ENCODE measurements at places on chromosomes 3 and 15.

GRCh38 chr3:113268311-113268710, 57.0 kb downstream of the BOC start:
- DNase-seq, result no peak

- DNase-seq, result no peak
Measured at GRCh38 chr15:77633913-77634265, 1.2 kb upstream of the LINGO1 start.

- DNase-seq, result no peak
Measured at GRCh38 chr3:30596152-30596551, 10.2 kb upstream of the TGFBR2 start.

- no peak for DNase-seq
Measured at GRCh38 chr15:75508840-75509532, 57.5 kb upstream of the SIN3A start.

DNA sequence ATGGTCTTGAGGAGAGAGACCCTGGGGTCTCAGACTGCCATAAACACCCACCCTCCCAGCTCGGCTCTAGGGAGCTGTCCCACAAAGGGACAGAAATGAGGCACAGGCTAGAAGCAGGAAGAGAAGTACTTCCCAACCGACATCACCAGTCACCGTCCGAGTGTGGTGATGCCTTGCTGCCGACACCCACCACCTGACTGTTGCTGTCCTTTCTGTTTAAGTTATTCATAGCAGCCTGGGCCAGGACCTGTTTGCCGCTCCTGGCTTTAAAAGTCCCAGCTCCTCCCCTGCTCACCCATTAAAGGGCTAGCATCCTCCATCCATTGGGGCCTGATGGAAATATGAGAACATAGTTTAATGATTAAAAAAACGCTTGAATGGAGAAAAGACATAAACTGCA, 13.2 kb upstream of the SPG11 start:
- no peak for DNase-seq

GRCh38 chr3:100125161-100125938, 11.0 kb upstream of the FILIP1L start:
- no peak for DNase-seq

DNA sequence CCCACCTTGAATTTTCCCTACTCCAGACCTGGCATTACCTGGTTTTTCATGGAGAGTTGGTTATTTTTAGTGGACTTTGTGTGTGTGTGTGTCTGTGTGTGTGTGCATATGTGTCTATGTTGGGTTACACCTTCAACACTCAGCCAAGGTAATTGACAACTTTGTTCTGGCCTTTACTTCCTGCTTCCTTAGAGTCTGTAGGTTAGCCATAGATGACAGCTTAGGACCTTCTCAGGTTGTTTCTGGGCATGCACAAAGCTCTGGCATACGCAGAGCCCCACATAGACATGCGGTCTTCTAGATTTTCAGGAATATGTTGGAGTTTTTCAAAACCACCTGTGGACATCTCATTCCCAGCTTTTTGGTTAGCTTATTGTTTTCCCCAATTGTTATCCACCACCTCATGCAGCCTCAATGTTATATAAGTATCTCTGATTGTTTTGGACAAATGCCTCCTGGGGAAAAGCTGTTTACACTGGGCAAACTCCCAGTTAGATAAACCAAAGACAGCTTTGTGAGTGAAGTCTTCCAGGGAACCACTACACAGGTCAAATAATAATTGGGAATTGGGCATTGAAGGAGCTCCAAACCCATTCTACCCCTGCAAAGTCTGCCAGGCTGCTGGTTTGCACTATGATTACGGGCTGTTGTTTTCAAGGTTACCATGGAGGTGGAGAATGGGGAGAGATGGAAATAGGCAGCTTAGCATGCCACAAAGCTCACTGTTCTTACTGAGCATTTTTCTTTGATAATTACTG, 201.2 kb downstream of the ADAMTSL3 start:
- DNase-seq, result no peak

DNA sequence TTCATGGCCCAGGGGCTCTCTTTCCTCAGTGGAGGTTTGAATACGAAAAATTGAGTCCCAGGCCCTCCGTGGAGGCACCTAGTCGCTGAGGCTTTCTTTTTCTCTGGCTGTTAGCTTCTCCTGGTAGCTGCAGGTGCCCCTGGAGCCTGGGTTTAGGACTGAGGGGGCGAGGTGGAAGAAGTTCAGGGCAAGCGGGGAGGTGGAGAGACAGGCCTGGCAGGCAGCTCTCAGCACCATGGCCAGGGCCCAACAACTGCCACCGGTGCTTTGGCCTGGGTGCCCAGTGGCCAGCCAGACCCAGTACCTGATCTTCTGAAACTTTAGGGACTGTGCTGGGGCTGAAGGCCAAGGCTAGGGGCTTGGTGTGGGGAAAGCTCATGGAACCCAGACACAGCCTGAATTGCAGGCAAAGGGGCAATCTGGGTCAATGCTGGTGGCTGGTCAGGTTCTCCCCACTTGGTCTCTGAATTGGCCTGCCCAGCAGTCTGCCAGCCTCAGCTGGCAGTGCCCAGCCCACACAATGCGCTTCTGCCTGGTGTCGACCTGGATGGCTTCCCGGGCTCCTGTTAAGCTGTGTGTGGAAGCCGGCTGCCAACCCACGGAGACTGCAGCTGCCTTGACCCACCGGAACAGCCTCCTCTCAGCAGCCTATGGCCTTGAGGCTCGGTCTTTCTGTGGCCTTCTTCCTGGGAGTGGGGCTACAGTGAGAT, 30.3 kb upstream of the POLG start:
- no peak for DNase-seq

DNA sequence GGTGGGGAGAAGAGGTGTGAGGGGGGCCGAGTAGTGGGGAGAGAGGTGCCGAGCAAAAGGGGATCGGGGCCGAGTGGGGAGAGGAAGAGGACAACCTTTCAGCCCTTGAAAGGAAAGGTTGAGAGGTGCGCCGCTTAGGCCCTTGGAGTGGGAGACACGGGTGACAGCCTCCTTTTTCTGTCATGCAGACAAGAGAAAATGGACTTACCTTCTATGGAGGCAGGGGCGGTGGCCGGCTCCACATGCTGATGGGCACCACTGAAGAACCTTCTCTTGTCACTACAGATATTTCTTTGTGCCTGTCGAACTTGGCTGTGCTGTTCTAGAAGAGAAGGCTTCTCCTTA, 421 bp downstream of the KLHL18 start:
- DNase-seq, result no peak

DNA sequence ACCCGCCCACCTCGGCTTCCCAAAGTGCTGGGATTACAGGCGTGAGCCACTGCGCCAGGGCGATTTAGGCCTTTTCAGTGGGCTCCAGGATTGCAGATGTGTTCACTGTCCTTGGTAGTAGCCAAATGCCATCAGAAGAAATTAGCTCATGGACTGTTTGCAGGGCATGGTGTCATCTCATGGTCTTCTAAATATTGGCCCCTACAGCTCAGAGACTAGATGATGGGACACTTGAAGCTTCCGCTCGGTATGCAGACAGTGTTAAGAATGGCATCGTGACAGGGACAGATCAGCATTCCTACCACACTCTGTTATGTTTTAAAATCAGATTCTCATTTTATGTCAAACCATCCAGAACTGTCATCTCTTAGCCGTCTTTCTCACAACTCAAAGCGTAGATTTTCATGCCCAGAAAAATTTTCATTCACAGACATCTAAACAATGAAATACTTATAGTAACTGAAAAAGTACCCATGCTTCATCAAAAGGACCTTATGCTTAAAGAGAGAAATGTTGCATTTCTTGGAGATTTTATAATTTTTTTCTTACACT, 24.9 kb downstream of the SLCO3A1 start:
- no peak for DNase-seq

- no peak for DNase-seq
Measured at GRCh38 chr3:57942388-57942787, 65.8 kb upstream of the FLNB start.

DNA sequence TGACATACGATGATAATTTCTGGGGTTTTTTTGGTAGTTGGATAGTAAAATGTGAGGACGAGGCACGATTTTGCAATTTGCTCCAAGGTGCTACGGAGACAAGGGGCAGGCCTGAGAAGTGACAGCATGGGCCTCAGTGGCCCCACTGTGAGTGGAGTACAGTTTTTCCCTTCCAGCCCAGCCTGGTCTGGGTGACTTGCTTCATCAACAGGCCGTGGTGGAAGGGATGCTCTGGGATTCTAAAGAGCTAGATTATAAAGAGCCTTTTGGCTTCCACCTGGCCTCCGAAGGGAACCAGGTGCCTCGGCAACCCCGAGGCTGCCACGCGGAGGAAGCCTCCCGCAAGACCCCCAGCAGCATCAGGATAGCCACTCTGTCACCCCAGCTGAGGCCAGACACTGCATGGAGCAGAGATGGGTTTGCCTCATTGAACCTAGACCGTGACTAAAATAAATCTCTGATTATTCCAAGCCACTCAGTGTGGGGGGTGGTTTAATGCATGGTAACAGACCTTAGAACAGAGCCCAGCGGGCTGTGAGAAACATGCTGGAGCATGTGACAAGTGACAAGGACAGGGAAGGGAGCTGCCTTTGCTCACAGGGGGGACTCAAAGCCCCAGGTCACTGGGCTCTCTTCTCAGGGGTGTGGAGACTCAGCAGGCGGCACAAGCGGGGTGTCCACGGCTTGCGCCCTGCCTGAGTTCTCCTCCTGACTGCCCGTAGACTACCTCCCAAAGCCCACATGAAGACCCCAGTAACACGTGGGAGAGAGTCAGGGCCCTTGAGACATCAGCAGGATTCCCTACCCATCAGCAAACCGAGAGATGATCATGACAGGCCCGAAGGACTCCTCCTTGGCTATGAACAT, 22.6 kb upstream of the SLC41A3 start:
- no peak for DNase-seq

DNA sequence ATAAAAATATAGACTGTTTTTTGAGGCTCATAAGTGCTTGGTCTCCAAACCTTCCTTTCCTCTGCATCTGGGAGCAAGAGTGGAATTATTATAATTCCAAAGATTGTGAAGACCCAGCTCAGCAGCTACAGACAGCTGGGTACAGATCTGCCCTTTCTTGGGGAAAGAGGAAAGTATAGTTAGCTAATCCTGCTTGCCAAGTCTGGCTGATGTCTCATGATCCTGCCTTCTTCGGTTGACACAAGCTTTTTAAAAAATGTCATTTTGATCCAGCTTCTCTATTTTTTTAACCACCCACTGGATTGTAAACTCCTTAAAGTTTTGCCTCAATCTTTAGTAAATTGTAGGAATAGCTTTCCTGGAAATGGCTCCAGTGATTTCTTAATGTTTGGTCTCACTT, 181.1 kb downstream of the LRTM1 start:
- no peak for DNase-seq

DNA sequence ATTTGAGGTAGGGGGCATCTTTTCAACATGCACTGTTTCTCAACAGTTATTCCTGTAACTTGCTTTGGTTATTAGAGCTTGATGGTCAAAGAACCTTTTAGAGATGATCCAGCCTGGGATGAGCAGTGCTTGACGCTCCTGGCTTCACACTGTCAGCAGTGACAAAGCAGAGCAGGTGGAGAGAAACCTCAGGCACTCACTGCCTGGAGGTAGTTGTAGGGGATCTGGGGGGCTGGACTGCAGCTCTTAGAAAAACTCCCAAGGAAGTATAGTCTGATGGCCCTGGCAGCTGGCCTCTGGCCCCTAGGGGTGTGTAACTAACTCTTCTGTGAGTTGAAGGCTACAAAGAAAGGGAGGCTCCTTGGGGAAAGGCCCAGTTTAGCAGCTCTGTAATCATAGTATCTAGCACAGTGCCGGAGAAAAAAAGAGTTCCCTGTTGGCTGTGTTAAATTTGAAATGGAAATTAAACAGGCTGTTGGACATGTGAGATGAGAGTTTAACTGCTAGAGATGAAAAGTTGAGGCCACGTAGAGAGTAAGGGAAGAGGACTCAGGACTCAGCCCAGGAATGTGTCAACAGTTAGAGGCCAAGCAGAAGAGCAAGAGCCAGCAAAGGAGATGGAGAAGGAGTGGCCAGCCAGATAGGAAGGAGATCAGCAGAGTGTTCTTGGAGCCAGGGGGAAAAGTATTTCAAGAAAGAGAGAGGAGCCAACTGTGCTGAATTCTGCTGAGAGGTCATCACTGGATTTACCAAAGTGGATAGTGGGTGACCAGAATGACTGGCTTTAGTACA, 14.2 kb downstream of the OXNAD1 start:
- no peak for DNase-seq

- DNase-seq, result no peak
Measured at GRCh38 chr3:193764959-193765358, 172.0 kb downstream of the OPA1 start.

DNA sequence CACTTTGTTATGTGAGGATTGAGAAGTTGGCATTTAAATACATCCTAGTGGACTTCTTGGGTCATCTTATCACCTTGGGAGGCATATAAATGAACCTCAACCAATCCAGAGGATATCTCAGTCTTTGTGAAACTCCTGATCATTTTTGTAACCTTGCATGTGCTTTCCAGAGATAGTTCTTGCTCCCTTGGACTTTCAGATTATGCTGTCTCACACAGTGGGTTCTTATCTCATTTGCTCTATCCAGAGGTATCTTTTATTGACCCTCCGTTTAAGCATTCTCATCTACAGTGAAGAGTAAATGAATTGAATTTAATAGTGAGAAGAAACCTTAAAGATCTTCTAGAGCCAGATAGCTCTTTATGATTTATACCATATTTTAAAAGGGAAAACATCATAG, 10.4 kb downstream of the ARMC8 start:
- DNase-seq, result no peak

GRCh38 chr3:11499144-11499543, 144.6 kb downstream of the VGLL4 start:
- no peak for DNase-seq

GRCh38 chr15:43974852-43975251, 148.1 kb downstream of the WDR76 start:
- no peak for DNase-seq

- DNase-seq, result no peak
Measured at GRCh38 chr3:153311541-153311940, 149.5 kb downstream of the RAP2B start.

GRCh38 chr3:11717768-11718636, 74.3 kb upstream of the VGLL4 start:
- DNase-seq, result no peak

- DNase-seq, result no peak
Measured at GRCh38 chr3:120181632-120182031, 87.4 kb upstream of the GSK3B start.

GRCh38 chr3:143306407-143306806, 186.8 kb downstream of the CHST2 start:
- no peak for DNase-seq

DNA sequence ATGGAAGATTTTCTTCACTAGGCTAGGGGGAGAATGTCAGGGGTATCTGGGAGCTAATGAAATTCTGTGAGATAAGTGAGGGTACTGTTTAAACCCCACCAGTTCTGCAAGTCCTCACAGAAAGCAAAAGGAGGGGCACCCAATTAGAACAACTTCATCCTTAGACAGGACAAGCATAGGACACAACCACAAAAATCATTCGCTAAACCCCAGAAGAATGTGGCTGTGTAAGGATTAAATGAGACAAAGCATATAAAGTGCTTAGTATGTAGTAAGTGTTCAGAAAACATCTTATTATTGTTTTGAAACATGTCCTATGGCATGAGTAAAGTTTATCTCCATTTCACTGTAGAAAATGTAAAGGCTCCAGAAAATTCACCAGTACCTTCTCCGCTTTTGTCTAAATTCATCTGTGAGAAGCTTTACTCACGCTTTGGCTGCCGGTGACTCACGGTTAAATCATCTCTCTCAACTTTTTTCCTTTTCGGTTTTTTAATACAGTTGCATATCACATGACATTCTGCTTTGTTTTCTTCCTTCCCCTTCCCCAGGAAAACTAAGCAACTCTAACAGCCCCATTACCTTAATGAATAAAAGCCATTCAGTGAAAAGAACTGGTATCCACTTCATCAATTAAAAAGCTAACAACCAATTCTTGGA, 1.7 kb downstream of the CLRN1 start:
- no peak for DNase-seq

GRCh38 chr3:140298569-140299070, 363.6 kb downstream of the CLSTN2 start:
- DNase-seq, result no peak
